ENCODE measurements at places on chromosomes 5 and 9.

GRCh38 chr9:87640385-87640795 is 85.5 kb upstream of the CTSL start:
- DNase-seq: no peak

GRCh38 chr9:77533671-77534070 is 114.5 kb downstream of the GNA14 start:
- no peak for DNase-seq

DNA sequence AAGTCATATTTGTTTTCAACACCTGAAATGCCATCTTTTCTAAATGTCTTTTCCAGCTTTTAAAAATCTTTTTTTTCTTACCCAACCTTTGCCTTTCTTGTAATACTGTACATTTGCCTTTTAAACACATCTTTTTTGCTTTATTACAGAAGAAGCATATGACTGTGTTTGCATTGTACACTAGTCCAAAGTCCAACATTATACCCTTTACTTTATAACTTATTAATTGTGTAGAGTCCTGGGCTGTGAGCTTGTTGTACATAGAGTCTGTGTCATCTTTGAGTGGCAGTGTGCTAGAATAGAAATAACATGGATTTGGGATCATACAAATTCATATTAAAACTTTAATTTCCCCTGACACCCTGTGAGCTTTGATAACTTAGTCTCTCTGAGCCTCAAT is 23.7 kb downstream of the CWC27 start:
- DNase-seq: no peak

- DNase-seq: no peak
Measured at GRCh38 chr9:74887981-74888370, 255 bp upstream of the TRPM6 start.

DNA sequence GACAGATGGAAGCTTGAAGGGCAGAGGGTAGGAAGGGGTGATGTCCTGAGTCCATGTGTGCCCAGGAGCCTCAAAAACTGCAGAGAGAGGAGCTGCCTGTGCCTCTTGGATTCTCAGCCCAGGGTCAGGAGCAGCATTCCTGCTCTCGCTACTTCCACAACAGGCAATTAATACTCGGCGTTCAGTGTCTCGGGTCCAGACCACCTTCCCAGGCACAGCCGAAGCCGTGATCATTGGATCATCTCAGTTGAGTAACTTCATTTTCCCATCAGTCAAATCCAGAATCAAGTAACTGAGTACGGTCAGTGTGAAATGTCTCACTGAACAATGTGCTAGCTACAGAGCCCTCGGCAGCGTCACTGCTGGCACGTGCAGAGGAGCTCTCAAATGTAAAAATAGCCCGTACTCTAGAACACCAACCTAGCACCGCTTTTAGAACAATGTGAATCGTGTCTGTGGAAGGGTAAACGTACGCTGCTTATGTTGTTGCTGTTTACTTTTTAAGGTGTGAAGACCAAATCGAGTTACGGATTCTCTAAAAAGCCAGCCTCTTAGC is 63.5 kb upstream of the IRX4 start:
- no peak for DNase-seq

- DNase-seq: peak; percentile 17
Measured at GRCh38 chr9:7974335-7974960, 174.9 kb upstream of the DMAC1 start.

- DNase-seq: no peak
Measured at GRCh38 chr9:119009249-119009648, 360.0 kb downstream of the BRINP1 start.

GRCh38 chr9:110076894-110077725 is 130.8 kb downstream of the C9orf152 start:
- DNase-seq: no peak

GRCh38 chr5:91283326-91283725 is 99.8 kb downstream of the ARRDC3 start:
- DNase-seq: no peak

GRCh38 chr5:1413211-1413610 is 32.0 kb downstream of the SLC6A3 start:
- DNase-seq: no peak

DNA sequence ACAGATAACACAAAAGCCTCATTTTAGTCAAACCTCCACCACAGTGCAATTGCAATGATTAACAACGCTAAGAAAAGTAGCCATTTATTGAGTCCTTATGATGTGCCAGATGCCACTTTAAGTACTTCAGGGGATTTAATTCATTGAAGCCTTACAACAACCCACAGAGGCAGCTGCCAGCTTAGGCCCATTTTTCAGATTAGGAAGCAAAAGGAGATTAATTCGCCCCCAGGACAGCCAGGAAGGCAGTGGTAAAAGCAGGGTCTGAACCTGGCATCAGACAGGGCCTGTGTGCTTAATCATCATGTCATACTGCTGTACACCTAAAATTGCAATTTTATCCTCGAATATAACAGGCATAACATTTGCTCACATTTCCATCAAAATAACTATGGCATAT is 23.9 kb downstream of the MED27 start:
- no peak for DNase-seq

- DNase-seq: peak; percentile 35
Measured at GRCh38 chr9:4750023-4750673, 9.1 kb upstream of the AK3 start.

- DNase-seq: no peak
Measured at GRCh38 chr9:107481035-107481434, 8.5 kb downstream of the KLF4 start.

GRCh38 chr9:19512103-19512832 is 103.5 kb downstream of the ACER2 start:
- no peak for DNase-seq

DNA sequence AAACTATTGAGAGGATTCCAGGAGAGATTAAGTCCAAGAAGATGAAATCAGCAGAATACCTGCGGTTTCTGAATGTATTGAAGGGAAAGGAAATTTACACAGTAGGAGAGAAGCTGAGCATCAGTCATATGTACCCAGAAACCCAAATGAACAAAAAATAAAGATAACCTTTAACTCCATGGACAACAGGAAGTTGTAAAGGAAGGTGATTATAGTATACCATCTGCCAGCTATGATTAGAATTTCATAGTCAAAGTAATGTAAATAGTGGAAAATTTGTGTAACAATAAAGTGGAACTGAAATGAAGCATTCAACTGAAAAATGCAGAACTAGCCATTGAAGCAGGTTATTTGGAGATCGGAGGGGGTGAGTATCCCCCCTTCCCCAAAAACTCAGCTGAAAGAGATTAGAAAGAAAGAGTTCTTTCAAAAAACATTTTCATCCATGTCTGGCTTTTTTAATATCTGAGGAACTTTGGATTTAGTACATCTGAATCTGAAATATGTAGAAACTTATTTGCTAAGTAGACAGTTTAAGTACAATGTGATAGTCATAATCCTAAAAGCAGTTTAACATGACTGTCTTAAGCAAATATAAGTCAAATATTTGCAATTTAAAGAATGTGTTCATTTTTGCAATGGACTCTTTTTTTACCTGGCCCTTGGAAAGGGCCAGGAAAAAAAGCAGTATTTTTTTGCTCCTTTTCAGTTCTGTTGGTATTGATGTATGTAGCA is 58.4 kb downstream of the APC start:
- DNase-seq: no peak

- DNase-seq: no peak
Measured at GRCh38 chr9:136615631-136616306, 46.9 kb upstream of the EGFL7 start.

GRCh38 chr9:134591573-134591981 is 50.0 kb upstream of the COL5A1 start:
- DNase-seq: no peak

DNA sequence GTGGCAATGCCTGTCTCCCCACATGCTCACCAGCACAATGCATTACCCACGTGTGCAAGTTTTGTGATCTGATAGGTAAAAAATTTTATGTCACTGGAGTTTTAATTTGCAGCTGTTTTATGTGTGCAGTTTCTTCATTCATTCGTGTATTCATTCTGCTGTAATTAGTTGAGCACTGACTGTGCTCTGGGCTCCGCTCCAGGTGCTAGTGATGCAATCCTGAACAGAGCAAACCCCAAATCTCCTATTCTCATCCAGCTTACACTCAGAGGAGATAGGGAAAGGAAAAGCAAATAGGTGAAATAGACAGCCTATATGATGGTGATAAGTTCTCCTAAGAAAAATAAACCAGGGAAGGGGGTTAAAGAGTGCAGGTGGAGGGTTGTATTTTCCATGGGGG is 148.4 kb downstream of the TENT4A start:
- no peak for DNase-seq

DNA sequence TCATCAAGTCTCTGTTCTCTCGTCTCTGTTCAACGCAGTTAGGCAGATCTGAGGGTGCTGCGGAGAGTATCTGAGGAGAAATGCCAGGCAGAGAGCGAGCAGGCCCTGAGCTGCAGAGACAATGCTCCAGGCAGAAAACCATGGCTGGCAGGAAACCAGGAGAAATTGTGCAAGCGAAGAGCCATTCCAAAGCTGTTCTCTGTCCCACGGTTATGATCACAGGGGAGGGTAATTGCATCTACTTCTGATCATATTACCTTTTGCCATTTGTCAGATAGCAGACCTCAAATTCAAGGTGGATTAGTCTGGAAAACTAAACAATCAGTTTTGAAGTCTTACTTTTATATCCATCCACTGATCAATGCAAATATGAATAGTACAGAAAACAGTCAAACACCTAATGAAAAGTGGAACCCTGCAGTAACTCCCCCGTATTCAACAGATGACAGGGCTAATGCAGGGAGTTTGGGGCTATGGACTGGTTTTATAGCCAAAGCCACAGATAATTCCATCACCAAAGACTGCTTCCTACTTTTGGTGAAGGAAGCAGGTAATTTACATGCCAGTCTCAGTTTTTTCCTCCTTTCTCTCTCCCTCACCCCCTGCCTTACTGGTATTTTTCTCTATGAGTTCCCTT is 228.0 kb downstream of the DCP2 start:
- DNase-seq: no peak

- DNase-seq: no peak
Measured at GRCh38 chr5:139023286-139023685, 148.2 kb upstream of the LRRTM2 start.

DNA sequence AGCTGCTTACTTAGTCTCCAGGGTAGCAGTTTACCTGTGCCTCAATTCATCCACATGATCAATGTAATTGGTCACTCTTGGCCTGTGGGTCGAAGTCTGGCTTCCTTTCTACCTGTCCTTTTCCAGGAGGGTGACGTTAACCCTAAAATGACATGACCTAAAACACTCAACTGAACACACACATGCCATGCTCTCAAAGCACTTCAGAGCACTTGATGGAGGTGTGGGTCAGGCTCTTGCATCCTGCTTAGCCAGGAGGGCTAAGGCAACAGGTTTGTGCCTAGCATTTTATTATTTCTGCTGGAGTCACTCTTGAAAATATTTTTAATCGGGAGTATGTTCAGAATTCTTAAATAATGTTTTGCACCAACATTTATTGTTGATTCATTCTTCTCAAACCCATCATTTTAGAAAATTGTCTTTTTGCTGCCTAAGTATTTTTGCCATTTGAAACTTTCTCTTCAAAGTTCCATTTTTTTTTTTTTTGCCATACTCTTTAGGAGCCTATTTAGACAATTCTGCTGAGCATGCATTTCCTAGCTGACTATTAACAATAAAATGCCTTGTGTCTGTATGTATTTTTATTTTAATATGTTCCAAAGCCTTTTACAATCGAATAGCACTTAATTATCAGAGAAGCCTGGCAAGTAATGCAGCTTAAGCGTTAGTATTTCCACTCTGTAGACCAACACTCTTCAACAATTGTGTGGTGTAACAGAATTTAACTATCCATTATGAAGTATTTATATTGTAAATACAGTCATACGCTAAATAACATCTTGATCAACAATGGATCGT is 59.1 kb downstream of the ATP10B start:
- no peak for DNase-seq

DNA sequence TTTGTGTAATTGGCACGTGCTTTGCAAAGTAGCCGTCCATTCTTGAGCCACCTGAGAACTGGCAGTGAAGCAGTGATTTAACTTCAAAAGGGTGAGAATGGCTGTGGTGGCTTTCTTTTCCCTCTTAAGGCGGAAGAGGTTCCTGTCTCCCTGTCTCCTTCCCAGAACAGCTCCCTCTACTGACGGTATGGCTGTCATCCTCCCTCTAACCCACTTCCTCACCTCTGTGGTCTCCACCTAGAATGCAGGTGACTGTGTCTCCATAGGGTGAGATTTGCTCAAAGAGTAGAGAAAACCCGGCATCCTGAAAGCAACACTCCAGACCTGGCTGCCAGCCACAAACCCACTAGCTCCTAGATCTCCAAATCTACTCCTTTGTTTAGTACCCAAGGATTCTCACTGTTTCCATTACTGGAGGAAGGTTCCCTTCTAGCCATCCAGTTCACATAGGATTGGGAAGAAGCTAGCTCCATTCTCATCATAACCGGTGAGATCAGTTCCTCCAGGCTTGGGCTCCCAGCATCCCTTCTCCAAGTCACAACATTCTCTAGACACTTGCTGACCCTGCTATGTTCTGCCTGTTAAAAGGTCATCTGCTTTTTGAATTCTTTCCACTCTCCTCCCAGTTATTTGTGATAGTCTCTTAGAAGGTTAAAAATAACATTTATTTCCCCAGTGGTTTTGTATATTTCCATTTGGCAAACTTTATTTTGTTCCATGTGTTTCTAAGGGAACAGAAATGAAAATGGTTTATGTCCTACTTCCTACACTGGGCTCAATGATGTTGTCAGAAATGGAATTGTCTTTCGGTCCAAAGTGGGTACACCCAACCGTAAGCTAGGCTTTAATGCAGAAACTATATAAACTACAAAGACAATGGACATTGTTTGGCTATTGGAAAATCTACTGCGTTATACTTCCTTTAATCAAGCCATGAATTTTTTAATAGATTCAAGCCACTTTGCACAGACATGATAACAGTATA is 269.4 kb downstream of the CWC27 start:
- peak; percentile 40 for DNase-seq

DNA sequence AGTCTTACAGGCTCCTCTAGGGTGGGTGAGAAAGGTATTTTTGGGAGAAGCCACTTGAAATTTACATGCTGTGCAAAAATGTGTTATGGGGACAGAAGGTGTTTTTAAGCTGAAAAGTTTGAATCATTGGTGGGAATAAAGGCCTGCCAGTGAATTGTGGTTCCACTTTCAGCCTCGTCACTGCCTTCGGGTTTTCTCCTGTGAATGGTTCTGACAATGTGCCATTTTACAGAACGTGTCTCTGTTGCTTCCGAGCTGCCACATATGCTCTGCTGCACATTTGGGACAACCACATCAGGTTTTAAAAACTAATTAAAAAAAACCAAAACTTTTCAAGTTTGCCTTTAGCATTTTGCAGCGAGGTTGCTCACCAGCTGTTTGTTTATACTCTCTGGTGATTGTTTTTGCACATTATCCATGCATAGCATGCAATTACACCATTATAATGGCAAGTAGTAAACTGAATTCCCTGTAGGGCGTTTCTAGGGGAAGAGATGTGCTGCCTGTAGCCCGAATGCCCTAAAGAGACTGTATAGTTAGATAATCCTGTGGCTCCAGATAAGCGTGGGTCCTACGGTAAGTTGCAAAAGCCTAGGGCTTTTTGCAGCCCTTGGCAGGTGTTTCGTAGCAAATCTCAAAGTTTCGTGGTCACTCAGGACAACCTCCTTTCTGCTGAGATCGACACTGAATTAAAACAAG is 40.1 kb upstream of the SUB1 start:
- no peak for DNase-seq

GRCh38 chr5:55667938-55668337 is 44.2 kb downstream of the SLC38A9 start:
- DNase-seq: no peak
